Pulmonary artery endothelial cell (primary cell): ENCODE measurements at places on chromosomes 5 and 9. TPM values are rescaled to one million over a fixed set of nuclear protein-coding genes. Genes with fewer than 3 reads are reported as not detected.

FST gene
- 1.4 and 63.4 TPM in 2 replicates for total RNA-seq

PCDHA1 gene
- total RNA-seq, result 0.04 TPM in 1 of 2 replicates, not detected in the other

KCNT1 gene
- total RNA-seq, result under 0.01 TPM in 1 of 2 replicates, not detected in the other

BTNL3 gene
- total RNA-seq, result not detected in 2 replicates

ZDHHC11B gene
- total RNA-seq, result not detected in 2 replicates

TJP2 gene
- 243 and 307 TPM in 2 replicates for total RNA-seq

TXNDC8 gene
- total RNA-seq, result not detected in 2 replicates

CCDC152 gene
- total RNA-seq, result 1.1 and 3.7 TPM in 2 replicates

ADAMTS19 gene
- not detected in 2 replicates for total RNA-seq

RASGRF2 gene
- 6.9 and 9.4 TPM in 2 replicates for total RNA-seq

CA9 gene
- 0.40 TPM in 1 of 2 replicates, not detected in the other for total RNA-seq

PPP2R2B gene
- not detected in 2 replicates for total RNA-seq

ZBTB6 gene
- 11.7 and 13.5 TPM in 2 replicates for total RNA-seq

SLC6A19 gene
- total RNA-seq, result not detected in 2 replicates

EIF4E1B gene
- total RNA-seq, result not detected in 2 replicates

DNA sequence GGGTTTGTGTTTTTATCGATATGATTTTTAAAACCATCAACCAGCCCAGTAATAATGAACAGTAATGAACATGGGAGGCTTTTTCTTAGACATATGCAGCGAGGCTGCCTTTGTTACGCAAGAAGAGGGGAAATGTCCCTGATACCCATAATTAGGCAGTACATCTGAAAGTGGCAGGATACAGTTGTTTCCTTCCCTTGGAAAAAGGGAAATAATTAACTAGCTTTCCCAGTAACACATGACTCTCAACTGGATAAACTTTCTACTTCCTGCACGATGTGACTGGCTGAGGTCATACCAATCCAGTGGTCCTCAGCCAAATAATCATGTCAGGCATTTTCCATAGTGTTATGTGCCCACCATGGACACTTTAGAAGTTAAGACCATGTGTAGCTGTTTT lies 431.6 kb upstream of the C9orf72 start:
- no peak for DNase-seq

DNA sequence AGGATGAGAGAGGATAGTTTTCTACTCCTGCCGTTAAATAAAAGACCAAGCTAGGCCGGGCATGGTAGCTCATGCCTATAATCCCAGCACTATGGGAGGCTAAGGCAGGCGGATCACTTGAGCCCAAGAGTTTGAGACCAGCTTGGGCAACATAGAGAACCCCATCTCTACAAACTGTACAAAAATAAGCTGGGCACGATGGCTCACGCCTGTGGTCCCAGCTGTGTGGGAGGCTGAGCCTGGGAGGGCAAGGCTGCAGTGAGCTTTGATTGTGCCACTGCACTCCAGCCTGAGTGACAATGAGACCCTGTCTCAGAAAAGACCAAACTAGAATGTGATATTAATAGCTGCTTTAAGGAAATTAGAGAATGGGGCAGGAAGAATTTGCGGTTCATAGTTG lies 158.4 kb downstream of the NIPBL start:
- no peak for DNase-seq

DNA sequence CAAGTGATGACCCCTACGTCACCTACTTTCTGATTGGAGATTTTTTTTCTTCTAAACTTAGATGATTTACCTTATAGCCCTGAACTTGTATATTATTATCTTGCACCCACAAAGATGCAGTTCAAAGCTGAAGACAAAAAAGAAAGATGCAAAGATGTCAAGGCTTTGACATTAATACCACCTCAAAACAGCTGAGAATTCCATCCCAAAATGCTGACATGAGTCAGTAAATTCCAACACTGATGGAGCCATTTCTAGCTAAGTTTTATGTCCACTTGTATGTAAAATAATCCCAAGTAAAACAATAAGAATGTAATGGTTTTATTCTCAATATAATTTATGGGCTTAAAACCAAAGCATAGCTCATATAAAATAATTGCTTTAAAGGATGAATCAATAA lies 91.5 kb upstream of the CDH9 start:
- DNase-seq, result no peak

DNA sequence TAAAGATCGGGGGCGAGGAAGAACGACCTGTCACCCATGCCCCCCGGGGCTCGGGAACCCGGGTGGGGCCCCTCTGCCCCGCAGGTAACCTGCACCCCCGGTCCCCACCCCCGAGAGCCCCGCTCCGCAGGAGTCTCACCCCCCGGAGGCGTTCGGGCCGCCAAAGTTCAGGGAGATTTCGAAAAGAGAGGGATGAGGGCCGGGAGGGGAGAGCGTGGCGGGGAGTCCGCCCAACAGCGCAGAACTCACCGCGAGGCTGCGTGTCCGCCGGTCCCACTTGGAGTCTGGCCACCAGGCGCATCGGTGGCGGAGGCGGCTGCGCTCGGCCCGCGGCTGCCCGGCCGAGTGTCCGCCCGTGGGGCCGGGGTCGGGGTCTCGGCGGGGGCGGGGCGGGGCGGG lies at the start of gene PHF19:
PHF19 (minus strand) TSS at position 347 of the 399 bp plus-strand sequence. CDS start 2,447 bp downstream, outside the sequence.
- DNase-seq, result no peak

GRCh38 chr5:76733049-76733417 lies 17.1 kb downstream of the F2R start:
- DNase-seq, result no peak

- DNase-seq, result no peak
These were observed 215.2 kb downstream of the AUH start for GRCh38 chr9:91146391-91147019.

DNA sequence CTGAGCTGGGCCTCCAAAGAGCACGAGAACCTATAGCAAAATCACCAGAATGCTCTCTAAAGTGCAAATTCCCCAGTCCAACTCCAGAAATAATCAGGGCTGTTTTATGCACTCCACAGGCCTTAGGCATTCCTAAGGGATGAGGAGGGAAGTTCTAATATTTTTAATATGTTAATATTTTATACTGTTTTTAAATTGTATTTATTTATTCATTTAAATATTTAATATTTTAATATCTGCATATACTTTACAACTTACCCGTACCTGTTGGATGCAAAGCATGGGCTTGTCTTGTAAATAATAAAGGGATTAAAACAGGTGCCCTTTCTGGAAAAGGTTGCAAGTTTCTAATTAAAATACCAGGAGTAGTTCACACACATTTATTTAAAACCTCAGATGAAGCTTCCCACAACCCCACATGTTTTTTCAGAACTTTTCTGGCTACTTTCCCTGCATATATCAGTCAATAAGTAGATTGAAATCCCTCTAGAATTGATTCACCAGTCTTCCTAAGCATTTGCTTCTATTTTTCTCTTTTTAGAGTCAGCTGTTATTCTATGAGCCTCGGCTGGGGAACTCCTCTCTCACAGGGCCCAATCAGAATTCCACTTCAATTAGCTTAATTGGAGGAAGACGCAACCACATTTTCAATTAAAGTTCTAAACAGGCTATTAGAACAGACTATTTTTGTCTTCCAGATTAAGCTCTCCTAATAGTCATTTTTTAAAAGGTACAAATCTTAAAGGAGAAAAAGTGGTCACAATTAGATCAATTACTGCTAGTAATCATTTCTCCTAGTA lies 140.8 kb downstream of the CDH6 start:
- DNase-seq, result no peak

GRCh38 chr5:33482335-33482734 lies 41.6 kb downstream of the TARS1 start:
- DNase-seq, result no peak

DNA sequence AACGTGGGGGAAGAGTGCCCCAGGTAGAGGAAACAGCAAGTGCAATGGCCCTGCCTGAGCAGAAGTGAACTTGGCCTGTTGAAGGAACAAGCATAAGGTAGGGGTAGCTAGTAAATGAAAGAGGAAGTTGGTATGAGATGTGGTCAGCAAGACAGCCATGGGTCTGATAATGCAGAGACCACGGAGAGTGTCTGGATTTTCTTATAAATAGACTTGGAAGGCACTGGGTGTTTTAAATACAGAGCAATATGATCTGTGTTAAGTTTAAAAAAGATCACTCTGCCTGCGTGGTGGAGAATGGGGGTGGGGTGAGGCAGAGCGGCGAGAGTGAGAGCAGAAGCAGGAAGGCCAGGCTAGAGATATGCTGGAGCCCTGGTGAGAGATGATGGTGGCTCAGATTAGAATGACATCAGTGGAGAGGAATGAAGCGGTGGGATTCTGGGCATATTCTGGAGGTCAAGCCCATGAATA lies 4.2 kb downstream of the ADAM19 start:
- DNase-seq, result no peak

- no peak for DNase-seq
These were observed 11.8 kb downstream of the TBC1D13 start for GRCh38 chr9:128798896-128799295.

DNA sequence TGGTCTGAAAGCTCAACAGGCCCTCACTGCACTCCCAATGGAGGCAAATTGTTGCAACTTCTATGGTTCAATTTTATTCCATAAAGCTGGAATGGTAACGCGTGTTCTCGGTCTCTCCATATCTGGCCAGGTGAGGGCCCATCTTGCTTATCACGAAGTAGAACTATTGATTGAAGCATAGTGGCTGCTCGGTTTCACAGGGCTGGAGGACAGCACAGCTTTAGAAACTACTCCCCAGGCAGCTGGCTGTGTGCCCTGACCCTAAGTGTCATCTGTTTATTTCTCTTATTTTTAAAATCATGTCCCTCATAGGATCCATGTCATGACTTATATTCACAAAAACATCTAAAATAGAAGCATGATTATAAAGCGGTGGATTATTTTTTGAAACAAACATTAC lies 223.4 kb downstream of the NPR3 start:
- DNase-seq, result no peak

DNA sequence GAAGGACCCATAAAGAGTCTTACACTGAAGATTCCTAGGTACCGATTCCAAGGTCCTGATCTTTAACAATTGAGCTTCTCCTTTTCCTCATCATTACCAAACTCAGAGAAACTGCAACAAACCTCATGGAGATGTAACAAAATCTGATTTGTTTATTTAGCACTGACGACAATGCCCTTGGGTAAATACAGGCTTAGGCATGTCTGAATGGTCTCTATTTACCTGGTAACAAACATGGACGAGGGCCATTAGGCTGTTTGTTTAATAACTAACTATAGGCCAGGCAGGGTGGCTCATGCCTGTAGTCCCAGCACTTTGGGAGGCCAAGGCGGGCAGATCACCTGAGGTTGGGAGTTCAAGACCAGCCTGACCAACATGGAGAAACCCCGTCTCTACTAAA lies 333.3 kb downstream of the AGTPBP1 start:
- no peak for DNase-seq

- DNase-seq, result no peak
These were observed 53.7 kb downstream of the PLAC8L1 start for GRCh38 chr5:146051678-146052077.
